Skin of body (tissue), 3 donors: ENCODE measurements at places on chromosomes 3 and 15.

DNA sequence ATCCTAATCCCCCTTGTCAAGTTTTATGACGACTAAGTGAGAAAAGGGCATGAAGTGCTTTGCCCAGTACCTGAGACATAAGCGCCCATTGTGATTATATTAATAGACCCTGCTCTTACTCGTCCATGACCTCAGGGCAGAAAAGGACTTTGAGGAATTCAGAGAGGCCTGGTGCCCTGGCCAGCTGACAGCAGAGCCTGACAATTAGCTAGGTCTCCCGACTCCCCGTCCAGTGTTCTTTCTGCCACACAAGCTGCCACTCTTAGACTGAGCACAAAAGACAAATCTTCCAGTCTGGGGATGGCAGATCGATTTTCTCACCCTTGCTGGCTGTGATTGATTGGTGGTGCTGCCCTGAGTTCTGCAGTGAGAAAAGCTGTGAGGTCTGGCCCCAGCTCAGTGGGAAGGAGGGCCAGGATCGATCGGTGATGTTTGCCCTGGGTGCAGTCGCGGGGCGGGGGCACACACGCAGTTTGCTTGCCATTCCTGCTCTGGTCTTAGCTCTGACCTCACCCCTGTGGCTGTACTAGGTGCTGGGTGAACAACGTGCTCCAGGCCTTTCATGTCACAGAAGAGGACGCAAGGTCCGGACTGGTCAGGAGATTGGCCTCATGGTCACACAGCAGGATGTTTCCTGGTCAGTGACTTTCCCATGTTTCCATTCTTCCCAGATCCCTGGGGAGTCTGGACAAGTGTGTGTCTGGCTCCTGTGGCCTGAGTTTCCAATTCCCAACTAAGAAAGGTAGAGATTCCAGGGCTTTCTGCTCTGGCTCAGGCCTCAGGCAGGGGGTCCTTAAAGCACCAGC lies 67.4 kb upstream of the TLE3 start:
- no peak for DNase-seq

GRCh38 chr3:193124861-193125260 lies 116.2 kb upstream of the PLAAT1 start:
- DNase-seq: no peak

GRCh38 chr3:131353016-131353877 lies 28.3 kb upstream of the NUDT16 start:
- DNase-seq: no peak

- DNase-seq: no peak
Observed at GRCh38 chr3:26004172-26004571, 214.3 kb downstream of the OXSM start.

DNA sequence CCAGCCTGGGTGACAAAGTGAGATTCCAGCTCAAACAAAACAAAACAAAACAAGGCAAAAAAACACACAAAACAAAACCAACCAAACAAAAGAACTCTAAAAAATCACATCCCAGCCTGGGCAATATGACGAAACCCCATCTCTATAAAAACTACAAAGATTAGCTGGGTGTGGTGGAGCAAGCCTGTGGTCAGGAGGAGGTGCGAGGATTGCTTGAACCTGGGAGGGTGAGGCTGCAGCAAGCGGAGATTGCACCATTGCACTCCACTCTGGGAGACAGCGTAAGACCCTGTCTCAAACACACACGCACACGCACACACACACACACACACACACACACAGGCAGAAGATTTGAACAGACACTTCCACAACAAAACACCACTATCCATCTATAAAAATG lies 99.6 kb downstream of the SHQ1 start:
- no peak for DNase-seq

DNA sequence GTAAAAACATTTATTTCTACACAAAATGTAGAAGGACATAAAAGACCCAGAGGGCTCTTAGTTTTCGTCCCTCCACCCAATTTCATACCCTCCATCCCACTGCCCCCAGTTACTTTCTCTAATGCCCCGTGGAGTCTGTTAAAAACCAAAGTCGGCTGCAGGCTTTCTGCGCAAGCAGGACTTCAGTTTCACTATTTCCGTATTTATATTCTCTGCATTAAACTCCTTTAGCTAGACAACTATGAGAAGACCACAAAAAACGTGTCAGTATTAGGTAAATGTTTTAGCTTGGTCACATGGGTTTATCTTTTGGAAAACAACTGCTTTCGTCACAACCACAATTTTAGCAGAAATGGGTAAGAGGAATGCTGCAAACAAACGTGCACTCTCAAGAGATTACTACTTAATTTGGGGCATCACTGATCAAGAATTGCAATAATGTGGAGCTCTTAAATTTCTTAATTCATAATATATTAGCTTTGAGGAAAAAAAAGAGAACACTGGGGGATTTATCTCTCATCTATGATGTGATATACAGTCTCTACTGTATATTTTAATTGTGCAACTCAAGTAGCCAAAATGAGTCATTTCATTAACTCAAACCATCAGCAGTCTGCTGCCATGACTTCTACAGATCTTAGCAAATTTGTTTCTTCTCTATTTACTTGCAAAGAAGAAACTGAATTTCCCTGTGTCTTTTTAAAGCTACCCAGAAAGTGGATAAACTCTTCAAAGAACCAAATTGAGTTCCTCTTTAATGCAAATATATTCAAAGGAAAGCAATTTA lies 740 bp upstream of the NSMCE3 start:
- DNase-seq: peak; percentile 5

- no peak for DNase-seq
Observed at GRCh38 chr3:16257309-16257708, 7.4 kb downstream of the DPH3 start.

GRCh38 chr15:83653288-83653638 lies 660 bp upstream of the ADAMTSL3 start:
- no peak for DNase-seq

- peak; percentile 92 for DNase-seq
Observed at GRCh38 chr15:50051811-50052419, 67.1 kb downstream of the ATP8B4 start.

GRCh38 chr15:27549746-27550145 lies 549.4 kb downstream of the OCA2 start:
- no peak for DNase-seq

DNA sequence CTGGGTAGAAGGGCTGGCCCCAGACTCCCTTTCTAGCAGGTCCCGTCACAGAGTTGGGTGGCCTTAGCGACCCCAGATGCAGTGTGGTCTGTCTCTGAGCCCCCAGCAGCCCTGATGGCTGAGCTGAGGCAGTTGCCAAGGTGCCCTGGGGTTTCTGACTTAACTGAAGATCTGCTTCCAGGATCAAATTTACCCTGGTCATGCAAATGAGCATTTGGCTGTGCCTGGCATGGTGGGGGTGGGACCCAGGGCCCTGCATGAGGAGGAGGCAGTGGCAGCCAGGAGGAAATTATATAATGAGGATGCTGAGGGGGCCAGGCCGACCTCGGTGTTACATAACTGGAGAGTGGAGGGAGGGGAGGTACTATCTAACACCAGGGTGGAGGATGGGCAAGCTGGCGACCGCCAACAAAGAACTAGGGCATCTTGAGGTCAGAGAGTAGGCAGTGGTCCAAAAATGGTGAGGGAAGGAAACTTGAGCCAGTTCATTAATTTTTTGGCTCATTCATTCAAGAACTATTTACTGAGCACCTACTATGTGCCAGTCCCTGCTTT lies 16.4 kb downstream of the PLEKHO2 start:
- DNase-seq: no peak

DNA sequence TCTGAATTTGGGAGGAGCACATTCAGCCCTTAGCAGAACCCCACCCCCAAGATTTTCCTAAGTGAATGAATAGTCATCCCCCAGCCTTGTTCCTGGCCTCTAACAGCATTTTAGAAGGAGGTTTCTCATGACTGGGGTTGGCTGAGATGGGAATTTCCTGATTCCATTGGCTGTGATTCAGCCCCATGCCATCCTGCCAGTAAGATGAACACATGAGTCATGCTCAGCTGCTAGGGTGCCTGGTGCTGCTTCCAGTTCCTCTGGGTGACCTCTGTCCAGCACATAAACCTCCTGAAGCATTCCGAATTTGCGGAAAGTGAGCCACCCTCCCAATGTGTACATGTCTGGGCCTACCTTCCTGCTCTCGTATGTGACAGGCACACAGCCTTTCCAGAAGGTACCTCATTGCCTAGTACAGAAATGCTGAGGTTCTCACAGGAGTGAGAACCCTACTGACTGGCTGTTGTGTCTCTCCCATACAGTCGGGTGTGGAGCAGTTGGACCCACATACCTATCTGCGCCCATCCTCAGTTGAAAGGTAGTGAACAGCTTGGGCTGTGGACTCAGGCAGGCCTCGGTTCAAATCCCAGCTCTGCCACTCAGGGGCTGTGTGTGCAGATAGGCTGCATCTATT lies 91.7 kb downstream of the APBA2 start:
- DNase-seq: peak; percentile 27

DNA sequence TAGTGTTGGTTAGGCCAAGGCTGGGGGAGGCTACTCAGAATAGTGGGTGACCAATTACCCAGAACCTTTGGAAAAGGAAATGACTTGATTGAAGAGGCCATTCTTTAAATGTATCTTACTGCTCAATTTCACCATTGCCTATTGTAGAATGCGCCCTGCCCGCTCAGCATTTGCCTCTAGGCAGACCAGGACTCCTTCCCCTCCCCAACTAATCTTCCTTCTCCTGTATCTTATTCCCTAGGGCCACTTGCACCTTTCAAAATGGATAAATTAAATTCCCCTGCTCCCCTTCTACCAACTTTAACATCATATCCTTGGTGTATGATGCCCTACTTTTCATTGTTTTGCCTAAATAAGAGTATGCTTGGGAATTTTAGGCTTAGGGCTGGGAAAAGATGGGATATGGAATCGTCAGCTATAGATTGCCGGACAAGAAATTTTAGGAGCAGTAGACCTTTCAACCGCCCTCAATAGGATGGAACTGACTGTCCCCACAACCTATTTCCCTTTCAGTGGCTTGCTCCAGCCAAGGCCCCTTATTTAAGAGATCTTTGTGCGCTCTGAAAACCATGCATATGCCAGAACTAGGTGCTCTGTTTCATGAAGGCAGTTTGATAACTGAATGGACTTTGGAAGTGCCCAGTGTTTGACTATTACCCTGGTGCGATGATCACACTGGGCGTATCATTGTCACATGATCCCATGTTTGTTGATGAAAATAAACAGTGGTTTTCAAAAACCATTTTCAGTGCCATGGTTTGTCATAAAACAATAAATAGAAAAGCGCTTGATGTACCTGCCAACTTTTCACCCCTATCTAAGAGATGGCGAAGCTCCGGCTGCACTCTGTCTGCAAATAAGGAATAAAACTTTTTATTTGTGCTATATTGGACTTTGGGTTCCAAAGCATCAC lies 74.3 kb upstream of the TSEN2 start:
- DNase-seq: no peak

GRCh38 chr3:36923523-36923943 lies 21.3 kb downstream of the TRANK1 start:
- DNase-seq: no peak

- DNase-seq: no peak
Observed at GRCh38 chr3:113183748-113184661, 27.4 kb upstream of the BOC start.

DNA sequence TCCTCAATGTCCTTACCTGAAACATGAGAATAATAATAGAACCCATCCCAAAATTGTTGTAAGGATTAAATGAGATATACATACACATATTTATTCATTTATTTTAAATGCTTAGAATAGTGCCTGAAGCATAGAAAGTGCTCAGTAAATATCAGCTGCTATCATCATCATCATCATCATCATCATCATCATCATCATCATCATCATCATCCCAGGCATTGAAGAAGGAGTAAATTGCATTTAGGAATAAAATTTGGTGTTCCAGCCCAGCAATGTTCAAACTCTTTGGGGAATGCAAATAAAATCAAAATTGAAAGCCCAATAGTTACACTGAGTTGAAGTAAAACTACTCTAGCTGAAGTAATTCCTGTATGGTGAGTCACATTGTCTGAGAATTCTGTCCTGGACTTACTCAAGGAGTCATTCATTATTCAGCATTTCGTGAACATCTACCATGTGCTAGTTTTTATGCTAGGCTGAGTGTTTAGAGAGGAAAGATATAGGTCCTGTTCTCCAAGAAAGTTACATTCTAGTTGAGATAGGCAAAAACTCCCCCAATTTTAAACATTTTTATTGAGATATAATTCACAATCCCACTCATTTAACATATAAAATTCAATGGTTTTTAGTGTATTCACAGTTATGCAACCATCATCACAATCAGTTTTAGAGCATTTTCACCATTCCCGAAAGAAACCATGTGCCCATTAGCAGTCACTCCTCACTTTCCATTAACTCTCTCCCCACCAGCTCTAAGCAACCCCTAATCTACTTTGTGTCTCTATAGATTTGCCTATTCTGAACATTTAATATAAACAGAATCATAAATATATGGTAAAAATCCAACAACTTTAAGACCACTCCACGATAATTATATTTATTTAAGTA lies 107.2 kb downstream of the FRMD5 start:
- no peak for DNase-seq

DNA sequence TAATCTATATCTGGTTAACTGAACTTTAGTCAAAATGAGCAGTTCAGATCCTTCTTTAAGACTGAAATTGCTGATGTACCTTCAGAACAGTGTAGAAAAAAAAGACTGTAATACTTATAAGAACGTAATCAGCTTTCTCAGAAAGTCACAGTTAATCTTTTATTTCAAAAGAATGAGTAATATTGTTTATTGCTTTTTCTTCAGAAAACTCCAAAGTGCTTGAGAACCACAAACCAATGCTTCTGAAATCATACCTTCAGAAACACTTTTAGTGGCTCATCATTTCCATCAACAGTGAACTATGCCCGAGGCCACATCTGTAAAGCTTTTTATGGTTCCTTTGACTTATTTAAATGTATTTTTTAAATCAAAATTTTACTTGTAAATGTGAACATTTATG lies 33.3 kb upstream of the CLASP2 start:
- DNase-seq: no peak

DNA sequence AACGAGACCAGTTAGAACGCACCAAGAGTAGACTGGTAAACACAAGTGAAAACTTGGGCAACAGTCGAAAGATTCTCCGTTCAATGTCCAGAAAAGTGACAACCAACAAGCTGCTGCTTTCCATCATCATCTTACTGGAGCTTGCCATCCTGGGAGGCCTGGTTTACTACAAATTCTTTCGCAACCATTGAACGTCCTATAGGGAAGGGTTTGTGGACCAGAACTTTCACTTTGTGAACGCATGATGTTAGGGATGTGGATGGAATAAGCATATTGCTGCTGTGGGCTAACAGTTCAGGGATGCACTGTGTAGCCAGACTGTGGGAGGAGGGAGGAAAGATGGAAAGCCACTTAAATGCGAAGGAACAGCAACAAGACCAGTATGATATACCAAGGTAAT lies 34.9 kb upstream of the TBC1D23 start:
- DNase-seq: no peak

DNA sequence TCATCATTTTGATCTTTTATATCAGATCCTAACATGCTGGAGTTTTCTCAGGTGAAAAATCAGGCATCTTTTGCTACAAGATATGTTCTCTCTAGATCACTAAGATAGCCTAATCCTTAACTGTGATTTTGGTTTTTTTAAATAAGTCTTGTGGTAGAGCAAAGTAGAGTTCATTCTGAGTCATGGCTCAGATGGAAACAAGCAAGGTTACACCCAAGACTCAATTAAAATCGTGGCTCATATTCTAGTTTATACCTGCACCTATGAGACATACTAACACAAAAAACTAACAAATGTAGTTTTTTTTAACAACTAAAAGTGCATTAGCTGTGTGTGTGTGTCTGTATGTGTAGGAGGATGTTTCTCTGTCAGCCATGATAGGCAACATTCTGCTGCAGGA lies 428.2 kb downstream of the NLGN1 start:
- no peak for DNase-seq

- DNase-seq: no peak
Observed at GRCh38 chr3:62562017-62562416, 188.7 kb upstream of the FEZF2 start.

- DNase-seq: no peak
Observed at GRCh38 chr15:36863570-36863969, 236.8 kb downstream of the MEIS2 start.

- no peak for DNase-seq
Observed at GRCh38 chr15:28110481-28110881, 11.4 kb upstream of the OCA2 start.
